ENCODE measurements at places on chromosomes 3 and 15.

DNA sequence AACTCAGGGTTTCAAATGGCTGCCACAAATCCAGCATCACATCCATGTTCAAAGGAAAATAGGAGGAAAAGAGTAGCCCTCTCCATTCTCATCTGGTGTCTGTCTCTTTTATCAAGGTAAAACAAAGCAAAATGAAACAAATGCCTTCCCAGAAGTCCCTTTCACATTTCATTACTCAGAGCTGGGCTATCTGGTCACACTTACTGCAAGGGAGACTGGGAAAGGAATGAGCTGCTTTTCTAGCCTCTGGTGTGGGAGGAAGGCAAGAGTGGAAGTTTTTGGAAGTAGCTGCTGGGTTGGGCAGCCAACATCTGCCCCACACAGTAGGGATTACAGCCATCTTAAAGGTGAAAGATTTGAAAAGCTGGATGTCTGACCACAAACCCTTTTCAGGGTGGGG lies 51.8 kb downstream of the KLF15 start:
- no peaks in the 10 kb centered on the region for H3K4me1 ChIP-seq
- H3K27ac ChIP-seq = no peak overlapping the region
- DNase-seq = no peak

DNA sequence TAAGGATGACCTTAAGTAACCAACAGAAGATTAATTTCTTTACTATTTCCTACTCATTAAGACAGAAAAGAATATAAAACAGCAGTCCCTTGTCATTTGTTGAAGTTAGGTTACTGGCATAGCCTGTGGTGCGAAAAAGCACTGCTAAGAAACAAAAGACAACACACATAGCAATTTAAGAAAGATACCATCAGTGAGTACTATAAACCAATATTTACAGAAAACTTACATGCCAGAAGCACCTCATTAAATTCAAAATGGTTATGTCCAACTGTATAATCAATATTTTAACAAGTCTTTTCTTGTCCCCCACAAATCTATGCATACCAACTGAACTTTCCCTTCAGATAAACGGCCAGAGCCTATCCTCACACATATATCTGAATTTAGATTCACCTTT lies 42.0 kb downstream of the ANKRD28 start:
- H3K27me3 ChIP-seq = no peaks in the 10 kb centered on the region
- peaks cover 23% of the 10 kb centered on the region for H3K36me3 ChIP-seq
- no peak overlapping the region for H3K4me3 ChIP-seq
- DNase-seq = no peak
- H3K4me1 ChIP-seq = peaks cover 25% of the 10 kb centered on the region

DNA sequence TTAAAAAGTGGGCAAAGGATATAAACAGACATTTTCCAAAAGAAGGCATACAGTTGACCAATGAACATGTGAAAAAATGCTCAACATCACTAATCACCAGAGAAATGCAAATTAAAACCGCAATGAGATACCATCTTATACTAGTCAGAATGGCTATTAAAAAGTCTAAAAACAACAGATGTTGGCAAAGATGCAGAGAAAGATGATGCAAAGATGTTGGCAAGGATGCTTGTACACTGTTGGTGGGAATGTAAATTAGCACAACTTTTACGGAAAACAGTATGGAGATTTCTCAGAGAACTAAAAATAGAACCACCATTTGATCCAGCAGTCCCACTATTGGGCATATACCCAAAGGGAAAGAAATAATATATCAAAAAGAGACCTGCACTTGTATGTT lies 53.5 kb downstream of the TLNRD1 start:
- H3K36me3 ChIP-seq = peaks cover 1% of the 10 kb centered on the region
- H3K4me1 ChIP-seq = peaks cover 13% of the 10 kb centered on the region
- no peak overlapping the region for H3K4me3 ChIP-seq
- H3K27ac ChIP-seq = no peak overlapping the region
- peaks cover 5% of the 10 kb centered on the region for H3K27me3 ChIP-seq

- peaks cover 16% of the 10 kb centered on the region for H3K36me3 ChIP-seq
- H3K27ac ChIP-seq = peak within 1 kb of the TSS; percentile 94
- H3K4me3 ChIP-seq = peak within 1 kb of the TSS; percentile 90
- peak; percentile 93 for DNase-seq
- H3K27me3 ChIP-seq = peaks cover 6% of the 10 kb centered on the region
- peaks cover 39% of the 10 kb centered on the region for H3K4me1 ChIP-seq
Measured at GRCh38 chr15:75639709-75640482, at the start of gene IMP3. Gene IMP3 (minus strand): TSS chr15:75640224. CDS start chr15:75640168, 56 bp downstream.

DNA sequence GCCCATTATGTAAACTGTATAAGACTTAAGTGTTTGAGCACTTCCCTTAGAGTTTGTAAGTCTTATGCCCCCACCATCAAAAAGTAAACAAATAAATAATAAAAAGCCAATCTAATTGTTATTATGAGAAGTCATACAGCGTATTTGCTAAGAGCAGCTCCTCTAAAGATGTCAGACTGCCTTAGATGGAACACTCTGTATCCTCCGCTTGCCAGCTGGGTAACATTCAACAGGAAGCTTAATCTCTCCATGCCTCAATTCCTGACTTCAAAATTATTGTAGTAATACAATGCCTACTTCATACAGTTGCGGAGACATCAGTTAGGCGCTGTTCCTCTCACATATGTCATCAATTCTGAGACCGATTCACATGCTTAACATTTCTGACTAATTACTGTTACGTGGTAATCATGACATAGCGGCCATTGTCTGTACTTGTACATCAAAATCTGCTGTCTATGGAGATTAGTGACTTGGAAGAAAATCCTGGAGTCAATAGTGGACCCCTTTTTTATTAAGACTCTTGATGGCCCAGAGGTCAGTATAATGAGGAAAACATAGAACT lies 417.7 kb downstream of the LPP start:
- peaks cover 2% of the 10 kb centered on the region for H3K36me3 ChIP-seq
- H3K4me3 ChIP-seq = no peak overlapping the region
- H3K27ac ChIP-seq = no peak overlapping the region
- H3K4me1 ChIP-seq = peaks cover 5% of the 10 kb centered on the region
- DNase-seq = no peak

GRCh38 chr15:100778831-100779288 lies 100.8 kb upstream of the ALDH1A3 start:
- no peaks in the 10 kb centered on the region for H3K4me1 ChIP-seq
- H3K36me3 ChIP-seq = no peaks in the 10 kb centered on the region
- H3K27ac ChIP-seq = no peak overlapping the region
- H3K4me3 ChIP-seq = no peak overlapping the region

- no peak overlapping the region for H3K4me3 ChIP-seq
- no peak for DNase-seq
- no peak overlapping the region for H3K27ac ChIP-seq
- H3K4me1 ChIP-seq = peaks cover 22% of the 10 kb centered on the region
- no peaks in the 10 kb centered on the region for H3K36me3 ChIP-seq
Measured at GRCh38 chr15:31235311-31236183, 91.1 kb upstream of the KLF13 start.

DNA sequence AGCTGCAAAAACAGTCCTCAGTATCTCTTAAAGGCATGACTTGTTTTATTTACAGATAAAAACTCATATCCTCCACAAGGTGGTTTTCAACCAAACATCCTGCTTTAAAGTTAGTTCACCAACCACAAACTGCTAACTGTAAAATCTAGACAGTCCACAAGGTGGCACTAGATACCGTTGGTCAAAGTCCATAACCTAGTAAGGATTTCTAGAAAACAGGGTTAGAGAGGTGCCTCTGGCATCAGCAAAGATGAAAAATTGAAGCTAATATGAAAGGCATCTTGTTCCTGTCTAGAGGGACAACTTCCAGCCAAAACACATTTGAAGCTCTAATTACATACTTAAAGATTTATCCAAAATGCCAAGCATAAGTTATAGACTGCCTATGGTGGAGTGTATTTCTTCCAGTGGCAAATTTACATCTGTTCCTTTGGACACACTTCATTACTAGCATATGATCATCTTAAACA lies 56.0 kb downstream of the ZMAT3 start:
- peak; percentile 68 for DNase-seq
- peaks cover 7% of the 10 kb centered on the region for H3K27me3 ChIP-seq
- H3K4me1 ChIP-seq = peaks cover 55% of the 10 kb centered on the region
- H3K36me3 ChIP-seq = peaks cover 8% of the 10 kb centered on the region

DNA sequence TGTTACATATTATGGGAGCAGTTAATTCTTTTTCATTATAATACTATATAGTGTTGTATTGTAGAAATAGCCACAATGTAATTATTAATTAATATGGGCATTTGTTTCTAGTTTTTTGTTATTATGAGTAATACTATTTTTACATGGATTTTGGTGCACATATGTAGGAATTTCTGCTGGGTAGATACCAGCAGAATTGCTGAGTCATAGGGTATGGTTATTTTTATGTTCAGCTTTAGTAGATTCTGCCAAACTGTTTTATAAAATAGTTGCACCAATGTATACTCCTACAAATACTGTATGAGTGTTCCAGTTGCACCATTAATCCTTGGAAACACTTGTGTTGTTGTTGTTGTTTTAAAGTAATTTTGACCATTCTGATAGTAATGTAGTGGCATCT lies 91.5 kb downstream of the SH3GL3 start:
- no peak overlapping the region for H3K27ac ChIP-seq
- no peak for DNase-seq
- no peak overlapping the region for H3K4me3 ChIP-seq
- H3K4me1 ChIP-seq = no peaks in the 10 kb centered on the region
- H3K36me3 ChIP-seq = no peaks in the 10 kb centered on the region
- peaks cover 2% of the 10 kb centered on the region for H3K27me3 ChIP-seq

DNA sequence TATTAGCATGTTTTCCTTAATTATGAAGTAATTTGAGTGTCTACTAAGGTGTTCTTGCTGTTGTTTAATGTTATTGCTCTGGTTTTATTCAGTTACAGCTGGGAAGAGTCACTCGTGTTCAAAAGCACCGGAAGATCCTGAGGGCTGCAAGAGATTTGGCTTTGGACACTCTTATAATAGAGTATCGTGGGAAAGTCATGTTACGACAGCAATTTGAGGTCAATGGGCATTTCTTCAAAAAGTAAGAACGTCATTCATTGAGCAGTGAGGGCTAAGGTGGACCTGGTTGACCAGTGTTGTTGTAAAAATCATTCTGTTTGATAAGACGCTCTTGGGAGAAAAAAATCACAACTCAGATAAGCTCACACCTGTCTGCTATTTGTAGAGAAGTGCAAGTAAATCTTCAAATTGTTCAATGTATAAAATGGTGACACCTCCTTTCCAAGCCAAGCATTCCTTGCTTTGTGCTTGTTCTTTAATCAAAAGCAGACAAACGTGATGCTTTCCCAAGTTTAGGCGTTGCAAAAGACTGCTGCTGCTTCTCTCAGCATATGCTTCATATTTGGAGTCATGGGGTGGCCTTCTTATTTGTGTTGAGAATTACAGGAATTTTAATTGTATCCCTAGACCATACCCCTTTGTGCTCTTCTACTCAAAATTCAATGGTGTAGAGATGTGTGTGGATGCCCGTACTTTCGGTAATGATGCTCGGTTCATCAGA lies 44.2 kb downstream of the SETD5 start:
- no peaks in the 10 kb centered on the region for H3K27me3 ChIP-seq
- peaks cover 9% of the 10 kb centered on the region for H3K4me1 ChIP-seq
- H3K36me3 ChIP-seq = peaks cover 53% of the 10 kb centered on the region
- no peak for DNase-seq
- H3K4me3 ChIP-seq = no peak overlapping the region

- H3K27me3 ChIP-seq = no peaks in the 10 kb centered on the region
- peaks cover 39% of the 10 kb centered on the region for H3K36me3 ChIP-seq
Measured at GRCh38 chr3:4978204-4978965, 852 bp upstream of the BHLHE40 start.

DNA sequence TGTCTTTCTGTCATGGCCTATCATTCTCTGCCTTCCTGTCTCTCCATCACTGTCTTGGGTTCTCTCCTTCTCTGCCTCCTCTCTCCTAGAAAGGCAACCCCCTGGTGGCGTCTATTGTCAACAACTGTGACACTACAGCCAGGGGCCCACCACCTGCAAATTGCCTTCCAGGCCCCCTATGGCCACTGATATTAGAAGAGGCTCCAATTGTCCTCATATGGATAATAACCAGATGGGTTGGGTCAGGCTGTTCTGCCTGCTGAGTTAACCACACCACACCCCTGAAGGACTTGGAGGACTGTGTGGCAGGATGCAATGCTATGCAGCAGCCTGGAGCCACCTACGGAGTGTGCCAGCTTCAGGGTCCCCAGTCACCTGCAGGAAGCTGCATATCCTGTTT lies 665.0 kb downstream of the NTRK3 start:
- H3K27ac ChIP-seq = no peak overlapping the region
- H3K4me1 ChIP-seq = peaks cover 9% of the 10 kb centered on the region
- DNase-seq = no peak
- H3K27me3 ChIP-seq = no peaks in the 10 kb centered on the region
- H3K36me3 ChIP-seq = no peaks in the 10 kb centered on the region

DNA sequence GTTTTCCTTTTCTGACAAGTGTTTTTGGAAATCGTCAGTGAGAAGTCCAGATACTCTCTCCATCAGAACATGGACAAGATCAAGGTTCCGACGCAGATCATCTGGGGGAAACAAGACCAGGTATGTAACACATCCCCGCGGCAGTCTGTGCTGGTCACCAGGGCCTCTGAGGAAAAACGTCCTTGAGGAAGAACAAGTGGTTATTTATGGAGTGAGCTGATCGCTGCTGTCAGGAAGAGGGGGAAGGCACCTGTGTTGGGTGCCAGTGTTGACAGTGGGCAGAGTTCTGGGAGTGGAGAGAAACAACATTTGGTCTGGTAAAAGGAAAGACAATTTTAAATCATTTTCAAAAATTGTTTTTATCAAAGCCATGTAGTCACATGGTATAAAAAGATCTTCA lies 20.7 kb upstream of the RPP14 start:
- no peaks in the 10 kb centered on the region for H3K4me1 ChIP-seq
- H3K36me3 ChIP-seq = peaks cover 9% of the 10 kb centered on the region
- no peaks in the 10 kb centered on the region for H3K27me3 ChIP-seq
- no peak for DNase-seq
- H3K27ac ChIP-seq = no peak overlapping the region

DNA sequence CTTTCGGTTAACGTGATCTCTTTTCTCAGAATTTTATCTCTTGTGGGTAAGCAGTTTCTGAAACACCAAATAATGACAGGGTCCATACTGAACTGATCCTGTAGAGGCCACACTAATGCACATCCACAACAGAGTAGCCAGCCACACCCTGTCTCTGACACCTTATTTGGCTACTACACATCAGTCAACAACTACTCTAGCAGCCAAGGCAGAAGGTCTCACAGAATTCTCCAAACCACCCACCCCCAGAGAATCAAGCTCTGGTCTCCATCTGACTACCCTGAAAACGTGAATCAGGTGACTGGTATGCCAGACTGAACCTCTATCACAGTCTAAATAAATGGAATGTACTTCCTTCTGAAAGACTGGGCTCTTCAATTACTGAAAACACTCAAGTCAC lies 38.0 kb downstream of the EDC3 start:
- peaks cover 34% of the 10 kb centered on the region for H3K4me1 ChIP-seq
- DNase-seq = no peak
- peaks cover 7% of the 10 kb centered on the region for H3K36me3 ChIP-seq
- no peaks in the 10 kb centered on the region for H3K27me3 ChIP-seq
- H3K4me3 ChIP-seq = no peak overlapping the region
- H3K27ac ChIP-seq = no peak overlapping the region

GRCh38 chr3:182959474-182960350 lies 20.6 kb downstream of the DCUN1D1 start:
- H3K4me3 ChIP-seq = no peak overlapping the region
- H3K27me3 ChIP-seq = no peaks in the 10 kb centered on the region
- peaks cover 9% of the 10 kb centered on the region for H3K4me1 ChIP-seq

- no peaks in the 10 kb centered on the region for H3K36me3 ChIP-seq
- DNase-seq = no peak
- no peak overlapping the region for H3K4me3 ChIP-seq
- no peaks in the 10 kb centered on the region for H3K27me3 ChIP-seq
Measured at GRCh38 chr15:57684491-57685151, 21.9 kb upstream of the POLR2M start.

GRCh38 chr15:99114511-99115299 lies 9.8 kb downstream of the SYNM start:
- no peak overlapping the region for H3K4me3 ChIP-seq
- no peaks in the 10 kb centered on the region for H3K4me1 ChIP-seq
- DNase-seq = no peak
- no peak overlapping the region for H3K27ac ChIP-seq
- H3K36me3 ChIP-seq = no peaks in the 10 kb centered on the region
